ENCODE measurements at places on chromosomes 7 and 10.

- DNase-seq: no peak
These were observed 93.0 kb downstream of the PTPRN2 start for GRCh38 chr7:158494643-158495042.

DNA sequence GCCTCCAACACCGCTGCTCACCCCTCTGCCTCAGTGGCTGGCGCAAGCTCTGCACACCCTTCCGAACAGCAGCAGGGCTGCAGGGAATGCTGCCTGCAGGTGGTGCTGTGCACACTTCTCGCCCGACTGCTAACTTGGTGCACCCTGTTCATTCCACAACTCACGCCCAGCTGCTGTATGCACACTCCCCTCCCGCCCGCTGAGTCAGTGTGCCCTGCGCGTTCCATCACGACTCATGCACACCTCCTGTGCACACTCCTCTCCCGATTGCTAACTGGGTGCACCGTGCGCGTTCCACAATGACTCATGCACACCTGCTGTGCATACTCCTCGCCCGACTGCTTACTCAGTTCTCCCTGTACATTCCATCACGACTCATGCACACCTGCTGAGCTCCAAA lies 21.5 kb downstream of the ADARB2 start:
- DNase-seq: no peak

GRCh38 chr10:279655-280054 lies 144.4 kb downstream of the ZMYND11 start:
- no peak for DNase-seq

- DNase-seq: peak; percentile 65
These were observed 559.9 kb downstream of the INHBA start for GRCh38 chr7:41142904-41143473.

DNA sequence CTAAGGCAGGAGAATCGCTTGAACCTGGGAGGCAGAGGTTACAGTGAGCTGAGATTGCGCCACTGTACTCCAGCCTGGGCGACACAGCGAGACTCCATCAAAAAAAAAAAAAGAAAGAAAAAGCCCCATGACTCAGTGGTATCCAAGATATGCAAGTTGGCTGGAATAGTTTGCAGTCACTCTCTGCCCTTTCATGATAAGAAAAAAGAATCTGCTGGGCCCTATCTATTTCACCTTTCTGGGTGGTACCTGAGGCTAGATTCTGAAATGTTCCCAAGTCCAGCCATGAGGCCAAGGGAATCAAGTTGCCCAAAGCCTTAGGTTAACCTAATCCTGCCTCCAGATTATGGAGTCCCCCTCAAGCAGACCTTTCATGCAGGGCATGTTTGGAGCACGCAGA lies 24.3 kb downstream of the NKX2-3 start:
- no peak for DNase-seq

- no peak for DNase-seq
These were observed 80.3 kb downstream of the PLXNA4 start for GRCh38 chr7:132495936-132496335.

- no peak for DNase-seq
These were observed at the start of gene KLF14 for GRCh38 chr7:130733931-130734814. TSS of gene KLF14 (minus strand) at chr7:130734207. CDS start at chr7:130734033, 174 bp downstream.

DNA sequence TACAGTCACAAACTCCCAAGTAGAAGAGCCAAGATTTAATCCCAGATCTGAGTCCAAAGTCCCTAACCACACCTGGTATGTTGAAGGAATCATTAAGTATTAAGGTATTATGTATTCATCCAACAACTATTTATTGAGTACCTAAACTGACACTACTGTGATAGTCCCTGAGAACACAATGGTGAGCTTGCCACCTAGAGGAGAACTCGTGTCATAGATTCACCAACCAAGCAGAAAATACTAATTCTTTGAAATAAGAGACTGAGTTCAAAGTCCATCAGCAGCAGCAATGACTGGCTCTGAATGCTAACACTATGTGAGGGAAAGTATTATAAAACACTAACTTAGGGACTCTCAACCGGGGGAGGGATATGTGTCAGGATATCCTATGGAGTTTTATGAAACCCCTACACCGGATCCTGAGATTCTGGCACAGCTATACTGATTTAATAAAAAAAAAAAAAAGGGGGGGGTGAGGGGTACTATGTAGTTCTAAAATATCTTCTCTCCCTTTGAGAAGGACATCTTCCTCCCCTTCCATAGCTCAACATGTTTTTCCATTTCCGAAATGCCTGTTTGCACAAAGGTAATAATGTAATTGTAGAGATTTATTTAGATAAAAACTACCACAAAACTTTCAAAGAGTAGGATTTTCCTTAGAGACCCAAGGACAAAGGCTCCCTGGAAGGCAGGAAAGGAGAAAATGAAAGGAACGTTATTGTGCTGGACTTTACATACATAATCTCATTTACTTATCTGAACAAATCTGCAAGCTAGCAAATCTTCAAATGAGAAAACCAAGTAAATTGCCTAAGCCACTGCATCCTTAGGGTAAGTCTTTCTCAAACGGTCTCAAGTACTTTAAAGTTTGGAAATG lies 1.6 kb downstream of the NCOA4 start:
- peak; percentile 73 for DNase-seq

DNA sequence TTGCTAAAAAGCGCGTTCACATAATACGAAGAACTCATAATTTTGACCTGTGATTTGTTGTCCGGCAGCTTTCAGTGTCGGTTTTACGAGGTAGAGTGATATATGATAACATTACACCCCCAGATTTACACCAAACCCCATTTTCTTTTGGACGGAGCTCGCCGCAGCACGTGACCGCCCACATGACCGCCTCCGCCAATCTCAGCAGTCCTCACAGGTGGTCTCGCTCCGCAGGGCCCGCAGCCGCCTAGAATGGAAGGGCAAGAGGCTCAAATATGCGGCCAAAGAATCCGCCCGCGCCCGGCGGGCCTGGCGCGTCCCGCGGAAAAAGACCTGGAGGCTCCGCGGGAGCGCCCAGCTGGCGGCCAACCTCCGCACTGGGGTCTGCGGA lies at the start of gene HOXA7:
HOXA7 (minus strand) TSS at position 168 of the 391 bp plus-strand sequence; CDS start at position 38, 130 bp downstream.
- peak; percentile 74 for DNase-seq

DNA sequence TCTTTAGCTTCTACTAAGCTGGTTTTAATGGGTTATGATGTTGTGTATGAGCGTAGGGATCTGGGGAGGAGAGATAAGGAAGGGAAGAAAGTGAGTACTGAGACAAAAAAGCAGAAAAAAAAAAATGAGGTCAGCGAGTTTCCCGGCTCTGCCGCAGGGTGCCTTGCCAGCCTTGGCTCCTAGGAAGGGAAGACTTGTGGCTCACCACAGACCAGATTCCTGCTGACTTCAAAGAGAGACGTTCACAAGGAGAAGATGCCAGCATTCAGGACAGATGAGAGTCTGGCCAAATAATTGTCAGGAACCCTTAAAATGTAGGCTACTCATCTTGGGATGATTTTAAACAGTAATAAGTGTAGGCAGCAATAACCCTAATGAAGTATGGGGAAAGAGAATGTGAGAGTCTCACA lies 11.4 kb upstream of the FAS start:
- DNase-seq: peak; percentile 97

DNA sequence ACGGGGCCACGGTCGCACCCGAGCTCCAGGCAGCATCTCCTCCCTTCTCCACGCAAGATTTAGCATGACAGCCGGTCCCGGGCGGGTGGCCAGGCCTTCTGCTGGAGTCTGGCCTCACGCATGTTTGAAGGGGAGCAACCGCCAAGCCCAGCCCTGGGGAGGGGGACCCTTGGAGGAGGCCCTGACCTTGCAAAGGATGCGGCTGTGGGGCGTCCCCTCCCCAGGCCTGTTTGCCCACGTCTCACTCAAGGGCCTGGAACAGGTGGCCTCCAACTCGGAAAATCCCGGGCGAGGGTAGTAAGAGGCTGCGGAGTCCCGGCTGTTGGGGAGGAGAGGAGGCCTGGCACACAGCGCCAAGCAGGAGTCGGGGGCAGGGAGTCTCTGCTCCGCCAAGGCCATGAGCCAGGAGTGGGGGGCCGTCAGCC lies 50.6 kb upstream of the DPYSL4 start:
- DNase-seq: no peak

GRCh38 chr7:106169821-106170610 lies 57.9 kb upstream of the SYPL1 start:
- DNase-seq: no peak

- no peak for DNase-seq
These were observed 81.8 kb downstream of the MALSU1 start for GRCh38 chr7:23380961-23381360.

DNA sequence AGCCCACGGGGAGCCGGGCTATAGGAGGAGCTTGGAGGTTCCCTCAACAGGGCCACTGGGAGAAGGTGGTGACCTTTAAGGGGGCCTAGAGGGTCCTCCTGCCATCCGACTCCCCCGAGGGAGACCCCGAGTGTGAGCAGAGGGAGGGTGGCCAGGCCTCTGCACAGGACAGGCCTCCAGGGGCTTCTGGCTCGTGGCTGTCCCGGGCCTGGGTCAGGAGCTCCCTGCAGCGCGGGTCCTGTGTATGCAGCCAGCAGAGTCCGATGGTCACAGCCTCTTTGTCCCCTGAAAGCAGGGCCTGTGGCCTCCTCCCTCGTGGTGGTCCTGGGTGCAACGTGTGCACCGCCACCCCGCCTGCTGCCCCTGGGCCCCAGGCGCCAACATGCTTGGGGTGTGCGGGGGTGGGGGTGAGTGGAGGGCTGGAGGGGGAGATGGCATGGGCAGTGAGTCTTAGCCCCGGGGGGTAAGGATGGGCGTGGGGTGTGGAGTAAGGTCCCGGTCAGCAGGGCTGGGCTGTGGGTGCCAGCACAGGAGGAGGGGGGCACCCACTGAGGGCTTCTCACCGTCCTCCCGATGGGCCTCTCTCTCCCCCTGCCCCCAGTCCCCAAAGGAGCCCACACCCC lies 27.1 kb downstream of the UNCX start:
- no peak for DNase-seq

GRCh38 chr10:120186506-120186905 lies 270.5 kb upstream of the PLPP4 start:
- DNase-seq: no peak

DNA sequence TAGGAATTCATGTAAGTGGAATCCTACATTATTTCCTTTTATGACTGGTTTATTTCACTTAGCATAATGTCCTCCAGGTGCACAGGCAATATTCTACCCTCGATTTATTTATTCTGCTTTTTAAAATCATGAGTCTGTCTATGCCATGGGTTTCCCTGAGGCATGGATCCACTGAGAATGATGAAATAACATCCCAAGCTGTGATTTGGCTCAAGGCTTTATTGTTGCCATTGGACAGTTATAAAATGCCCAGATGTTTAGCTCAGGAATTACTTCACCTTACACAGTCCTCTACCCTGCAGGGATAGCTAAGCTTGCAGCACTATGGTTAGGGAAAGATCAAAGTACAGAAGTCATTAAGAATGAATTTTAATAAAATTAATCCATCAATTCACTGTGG lies 219.5 kb downstream of the FRMD4A start:
- no peak for DNase-seq

DNA sequence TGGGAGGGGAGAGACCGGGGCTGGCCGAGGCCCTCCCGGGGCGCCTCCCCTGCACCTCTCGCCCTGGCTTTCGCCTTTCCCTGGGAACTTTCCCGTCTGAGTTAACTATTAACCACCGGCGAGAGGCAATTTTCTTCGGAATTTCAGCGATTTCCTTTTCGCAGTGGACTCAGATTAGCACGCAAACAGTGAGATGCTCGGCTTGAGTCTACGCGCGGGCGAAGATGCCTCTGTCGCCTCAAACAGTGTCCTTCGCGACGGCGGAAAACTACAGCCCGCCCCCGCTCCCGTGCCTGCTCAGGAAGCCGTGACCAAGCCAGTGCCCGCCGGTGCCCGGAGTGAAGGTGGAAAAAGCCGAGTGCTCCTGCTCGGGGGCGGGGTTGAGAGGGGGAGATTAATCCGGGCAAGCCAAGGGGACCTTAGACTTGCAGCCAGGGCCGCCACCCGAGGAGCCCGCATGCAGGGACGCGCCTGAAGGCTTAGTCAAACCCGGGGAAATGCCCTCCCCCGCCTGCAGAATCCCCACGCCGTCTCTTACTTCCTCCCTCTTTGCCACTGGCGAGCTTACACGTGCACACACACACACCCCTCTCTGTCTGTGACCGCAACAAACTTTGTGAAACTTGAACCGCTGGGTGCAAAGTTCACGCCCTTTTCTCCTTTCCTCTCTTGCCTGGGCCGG lies 14.5 kb upstream of the PAX2 start:
- DNase-seq: peak; percentile 34

DNA sequence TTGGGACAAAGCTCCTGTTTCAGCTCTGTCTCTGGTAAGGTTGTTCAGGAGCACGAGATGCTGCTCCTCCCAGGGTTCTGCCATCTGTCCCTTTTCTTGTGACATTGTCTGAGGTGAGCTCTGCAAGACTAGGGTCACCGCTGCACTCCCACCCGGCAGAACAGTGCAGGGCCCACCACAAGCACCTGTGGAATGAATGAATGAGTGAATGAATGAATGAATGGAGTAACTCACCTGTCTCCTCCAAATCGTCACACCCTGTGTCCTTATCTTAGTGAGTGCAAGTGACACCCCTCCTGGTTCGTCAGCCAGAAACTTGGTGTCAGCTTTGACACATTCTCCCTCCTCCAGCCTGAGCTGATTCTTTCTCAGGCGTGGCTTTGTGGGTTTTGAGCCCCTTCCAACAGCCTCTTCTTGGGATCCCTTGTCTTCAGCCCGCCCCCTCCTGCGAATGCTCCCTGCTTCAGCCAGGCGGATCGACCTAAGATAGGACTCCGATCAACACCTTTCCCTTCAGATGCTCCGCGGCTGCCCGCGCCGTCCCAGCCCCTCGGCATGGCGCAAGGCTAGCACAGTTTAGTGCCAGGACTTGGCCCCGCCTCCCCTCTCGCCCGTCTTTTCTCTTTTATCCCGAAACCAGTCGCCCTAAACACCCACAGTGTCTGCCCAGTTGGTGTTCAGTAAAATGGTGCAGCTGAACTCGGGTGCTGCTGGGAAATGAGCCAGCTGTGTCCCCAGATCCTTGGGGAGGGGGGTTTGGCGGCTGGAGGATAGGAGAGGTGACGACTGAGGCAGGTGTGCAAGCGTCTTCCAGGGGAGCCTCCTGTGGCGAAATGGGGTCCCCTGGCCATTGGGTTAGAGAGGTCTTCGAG lies 89.3 kb downstream of the BEND7 start:
- DNase-seq: peak; percentile 5

DNA sequence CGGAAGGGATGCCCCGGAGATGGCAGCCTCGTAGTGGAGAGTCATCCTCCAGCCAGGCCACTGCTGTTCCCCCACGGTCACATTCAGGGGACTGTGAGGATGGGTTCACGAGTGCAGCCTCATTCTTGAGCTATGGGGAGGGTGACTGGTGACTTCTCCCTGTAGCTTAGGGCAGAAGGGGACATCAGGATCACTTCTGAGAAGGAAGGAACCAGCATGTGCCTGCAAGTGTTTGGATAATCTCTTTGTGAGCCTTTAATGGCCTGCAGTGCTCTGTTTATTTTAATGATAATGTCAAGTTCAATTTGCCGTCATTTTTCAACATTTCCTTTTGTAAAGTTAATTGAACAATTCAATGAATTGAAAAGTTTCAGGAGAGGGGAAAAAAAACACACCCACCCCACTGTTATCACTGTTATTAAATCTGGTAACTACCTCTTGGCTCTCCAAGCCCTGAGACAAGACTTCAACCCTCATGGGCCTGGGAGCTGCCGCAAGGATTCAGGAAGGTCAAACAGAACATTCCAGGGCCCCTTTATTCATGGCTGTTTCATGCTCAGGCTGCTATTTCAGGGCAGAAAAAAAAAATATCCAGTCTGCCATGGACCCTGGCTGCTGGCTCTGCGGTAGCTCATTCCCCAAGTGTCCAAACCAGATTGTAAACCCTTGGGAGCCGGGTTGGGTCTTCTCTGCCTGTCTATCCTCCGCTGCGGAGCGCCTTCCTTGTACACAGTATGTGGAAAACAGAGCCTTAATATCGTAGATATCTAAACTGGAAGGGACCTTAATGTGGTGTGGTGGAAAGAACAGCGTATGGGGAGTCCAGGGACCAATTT lies 100.4 kb downstream of the CDH23 start:
- no peak for DNase-seq

GRCh38 chr7:90181485-90181884 lies 27.2 kb downstream of the STEAP1 start:
- no peak for DNase-seq
